ENCODE measurements at places on chromosomes 13 and 19.

DNA sequence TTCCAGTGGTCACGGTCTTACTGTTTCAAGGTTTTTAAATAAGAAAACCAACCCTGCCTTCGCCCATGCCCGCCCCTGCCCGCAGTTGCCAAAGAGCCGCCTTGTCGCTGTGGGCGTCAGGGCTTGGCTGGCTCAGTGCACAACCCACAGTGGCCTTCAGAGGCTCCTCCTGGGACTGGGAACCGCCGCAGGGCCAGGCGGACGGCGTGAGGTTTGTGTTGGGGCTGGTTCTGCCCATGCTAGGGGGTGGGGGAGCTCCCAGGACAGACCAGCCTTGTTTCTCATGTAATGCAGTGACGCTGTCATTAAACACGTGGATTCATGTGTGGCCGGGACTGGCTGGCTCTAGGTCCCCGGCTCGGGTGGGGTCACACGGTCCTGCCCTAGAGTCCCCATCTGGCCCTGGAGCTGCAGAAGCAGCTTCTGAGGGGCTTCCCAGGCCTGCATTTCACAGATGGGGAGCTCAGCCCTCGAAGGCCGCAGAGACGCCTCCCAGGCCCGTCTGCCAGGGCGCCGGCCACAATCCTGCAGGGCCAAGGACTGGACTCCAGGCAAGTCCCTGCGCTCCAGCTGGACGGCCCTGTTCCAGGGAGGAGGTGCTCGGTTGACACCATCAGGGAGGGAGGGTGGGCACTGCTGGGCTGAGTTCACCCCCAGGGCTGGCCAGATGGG lies 2.4 kb upstream of the TEKTIP1 start:
- no peak for DNase-seq

DNA sequence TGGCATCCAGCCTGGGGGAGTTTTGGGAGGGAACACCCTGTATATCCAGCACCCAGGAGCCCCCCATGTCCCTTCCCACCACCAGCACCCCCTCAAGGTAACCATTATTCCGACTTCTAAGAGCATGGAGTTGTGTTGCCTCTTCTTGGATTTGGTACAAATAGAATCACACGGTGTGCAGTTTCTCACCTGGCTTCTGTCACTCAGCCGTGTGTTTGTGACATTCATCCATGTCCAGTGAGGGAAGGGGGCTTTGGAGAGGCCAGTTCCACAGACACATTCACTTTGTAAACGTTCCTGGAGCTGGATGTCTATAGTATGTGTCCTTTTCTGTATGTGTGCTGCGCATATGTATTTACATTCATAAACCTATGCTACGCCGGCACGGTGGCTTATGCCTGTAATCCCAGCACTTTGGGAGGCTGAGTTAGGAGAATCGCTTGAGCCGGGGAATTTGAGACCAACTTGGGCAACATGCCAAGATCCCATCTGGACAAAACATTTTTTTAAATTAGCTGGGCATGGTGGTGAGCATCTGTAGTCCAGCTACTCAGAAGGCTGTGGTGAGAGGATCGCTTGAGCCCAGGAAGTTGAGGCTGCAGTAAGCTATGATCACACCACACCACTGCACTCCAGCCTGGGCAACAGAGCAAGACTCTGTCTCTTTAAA lies 36.6 kb downstream of the MYH14 start:
- DNase-seq: no peak

- DNase-seq: no peak
Measured at GRCh38 chr13:23628250-23628649, 58.0 kb downstream of the TNFRSF19 start.

GRCh38 chr13:45838171-45838745 lies 13.3 kb downstream of the SIAH3 start:
- DNase-seq: no peak

- no peak for DNase-seq
Measured at GRCh38 chr19:38911388-38912001, 491 bp downstream of the CCER2 start.
